Astrocyte (in vitro differentiated cells and primary cell): ENCODE measurements at places on chromosomes 12 and 14. TPM values are rescaled to one million over a fixed set of nuclear protein-coding genes. Genes with fewer than 3 reads are reported as not detected.

Gene COX8C
- total RNA-seq, result not detected in 2 replicates

Gene B3GNT4
- total RNA-seq, result 0.54 and 0.62 TPM in 2 replicates

- no peak for DNase-seq
Measured at GRCh38 chr12:89523843-89524540, 604 bp downstream of the GALNT4 start.

DNA sequence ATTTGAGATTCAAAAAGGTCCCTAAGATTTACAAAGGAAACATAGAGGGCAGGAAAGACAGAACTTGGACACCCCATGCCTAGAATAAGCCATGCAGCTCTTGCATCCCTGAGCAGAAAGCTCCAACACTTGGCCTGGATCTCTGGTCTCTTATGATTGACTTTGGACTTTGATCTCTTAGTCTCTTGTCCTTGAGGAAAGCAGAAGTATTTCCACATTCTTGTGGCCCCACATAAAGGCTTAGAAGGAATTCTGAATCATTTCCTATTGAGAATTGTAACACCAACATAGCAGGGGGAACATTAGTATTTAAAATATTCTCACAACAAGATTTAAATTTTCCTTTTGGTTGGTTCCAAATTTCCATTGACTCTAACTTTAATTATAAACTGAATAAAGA is 283.7 kb upstream of the PRKD1 start:
- peak; percentile 56 for DNase-seq

- DNase-seq, result no peak
Measured at GRCh38 chr14:95359994-95360826, 40.5 kb upstream of the CLMN start.

- DNase-seq, result peak; percentile 66
Measured at GRCh38 chr14:27184427-27184826, 586.6 kb upstream of the NOVA1 start.

Gene FAR2
- total RNA-seq, result 3.3 and 3.9 TPM in 2 replicates
